Kidney capillary endothelial cell (primary cell): ENCODE measurements at places on chromosomes 3 and 15.

DNA sequence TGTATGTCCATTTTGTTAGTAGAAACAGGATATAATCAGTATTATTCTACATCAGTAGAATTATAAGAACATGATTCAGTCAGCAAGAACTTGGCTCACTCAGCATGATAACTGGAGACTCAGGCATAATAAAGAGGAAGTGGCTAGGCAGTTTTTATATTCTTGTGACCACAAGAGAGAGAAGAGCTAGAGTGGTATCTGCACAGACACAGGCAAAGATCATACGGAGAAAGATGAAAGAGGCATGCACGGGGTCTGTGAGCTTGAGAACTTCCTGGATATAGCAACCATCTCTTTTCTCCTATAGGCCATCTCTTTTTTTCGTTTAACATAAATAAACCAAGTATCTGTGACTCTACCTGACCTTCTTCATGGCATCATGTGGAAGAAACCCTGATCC is 46.8 kb downstream of the MYO5A start:
- no peak for DNase-seq

GRCh38 chr3:186789554-186790260 is 6.3 kb downstream of the EIF4A2 start:
- DNase-seq, result no peak

DNA sequence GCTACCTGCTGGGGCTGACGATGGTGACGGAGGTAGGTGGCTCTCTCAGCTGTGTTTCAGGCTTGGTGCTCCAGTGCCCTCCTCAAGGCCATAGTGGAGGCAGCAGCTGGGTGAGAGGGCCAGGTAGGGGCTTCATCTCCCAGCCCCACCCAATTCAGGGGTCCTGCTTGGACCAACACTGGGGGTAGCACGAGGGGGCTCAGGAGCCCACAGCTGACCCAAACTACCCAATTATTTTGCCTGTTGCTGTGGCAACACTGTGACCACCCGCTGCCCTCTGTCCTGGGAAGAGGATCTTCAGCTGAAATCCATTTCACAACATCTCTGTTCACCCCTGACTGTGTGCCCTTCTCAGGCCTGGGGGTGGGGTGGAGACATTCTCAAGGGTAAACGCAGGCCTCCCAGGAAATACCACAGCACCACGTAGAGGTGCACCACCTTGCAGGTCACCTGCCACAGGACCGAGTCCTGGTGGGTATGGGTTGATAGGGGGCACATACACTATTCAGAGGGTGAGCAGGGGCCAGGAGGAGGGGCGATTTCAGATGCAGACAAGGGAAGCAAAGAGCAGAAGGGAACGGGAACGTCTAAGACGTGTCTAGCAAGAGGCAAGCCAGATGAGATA is 62.7 kb downstream of the GRIP2 start:
- DNase-seq, result no peak

DNA sequence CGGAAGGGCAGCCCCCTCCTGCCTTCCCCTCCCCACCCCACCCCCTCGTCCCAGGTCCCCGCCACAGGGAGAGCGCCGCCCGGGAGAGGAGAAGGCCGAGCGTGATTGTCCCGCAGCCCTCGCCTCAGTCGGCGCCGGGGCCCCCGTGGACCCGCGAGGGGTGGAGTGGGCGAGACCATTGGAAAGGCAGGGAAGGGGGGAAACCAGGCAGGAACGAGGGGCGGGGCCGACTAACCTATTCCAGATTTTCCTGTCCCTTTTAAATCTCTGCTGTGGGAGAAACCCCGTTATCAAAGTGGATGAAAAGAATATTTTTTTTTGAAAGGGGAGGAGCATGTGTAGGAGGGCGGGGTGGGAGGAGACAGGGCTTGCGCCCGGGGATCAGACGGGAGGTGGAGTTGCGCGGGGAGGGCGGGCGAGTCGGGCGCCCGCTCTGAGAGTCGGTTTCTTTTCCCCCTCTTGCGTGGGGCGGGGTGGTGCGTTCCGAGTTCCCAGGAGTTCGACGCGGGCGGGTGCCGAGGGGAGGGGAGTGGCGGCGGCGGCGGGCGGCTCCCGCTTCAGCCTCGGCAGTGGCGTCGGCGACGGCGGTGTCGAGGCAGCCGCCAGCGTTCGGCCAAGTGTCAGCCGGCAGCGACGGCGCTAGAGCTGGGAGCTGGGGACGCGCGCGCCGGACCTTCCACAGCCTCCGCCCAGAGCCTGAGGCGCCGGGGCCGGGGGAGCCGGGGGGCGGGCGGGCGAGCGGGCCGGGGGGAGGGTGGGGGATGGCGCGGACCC is at the start of gene NECTIN3:
NECTIN3 (plus strand) TSS at position 560 of the 774 bp plus-strand sequence; CDS start at position 762, 202 bp downstream.
- DNase-seq, result peak; percentile 82

DNA sequence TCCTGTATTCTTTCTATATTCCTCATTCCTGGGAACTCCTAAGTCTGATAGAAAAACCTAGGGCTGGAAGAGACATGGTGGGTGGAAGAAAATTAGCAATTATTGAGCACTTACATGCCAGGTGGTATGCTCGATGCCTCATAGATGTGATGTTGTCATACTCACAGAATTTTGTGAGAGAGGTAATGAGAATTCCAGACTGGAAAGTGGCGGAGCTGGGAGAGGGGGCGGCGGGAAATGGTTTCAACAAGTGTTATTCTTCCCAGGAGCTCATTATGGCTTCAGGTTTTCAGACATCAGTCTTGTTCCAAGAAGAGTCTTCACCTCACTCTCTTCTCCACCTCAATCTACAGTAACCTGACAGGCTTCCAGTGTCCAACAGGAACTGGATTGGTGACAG is 16.2 kb downstream of the TIMP4 start:
- DNase-seq, result no peak

DNA sequence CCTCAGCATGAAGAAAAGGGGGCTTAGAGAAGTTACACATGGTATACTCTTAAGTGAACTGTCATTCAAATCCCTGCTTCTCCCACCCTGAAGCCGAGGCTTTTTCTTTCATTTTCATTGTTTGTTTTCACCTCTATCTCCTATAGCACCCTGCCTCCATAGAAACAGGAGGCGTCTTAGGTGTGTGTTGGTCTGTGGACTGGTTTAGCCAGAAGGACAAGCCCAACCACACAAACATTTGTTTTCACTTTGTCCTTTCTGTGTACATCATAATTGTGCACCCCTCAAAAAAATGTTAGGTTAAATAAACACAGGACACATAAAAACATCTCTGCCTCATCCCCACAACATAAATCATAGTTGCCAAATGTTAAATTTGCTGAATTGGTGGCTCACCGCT is 73.3 kb upstream of the UBE2E2 start:
- DNase-seq, result no peak

GRCh38 chr3:136166507-136166906 is 29.6 kb downstream of the MSL2 start:
- no peak for DNase-seq

DNA sequence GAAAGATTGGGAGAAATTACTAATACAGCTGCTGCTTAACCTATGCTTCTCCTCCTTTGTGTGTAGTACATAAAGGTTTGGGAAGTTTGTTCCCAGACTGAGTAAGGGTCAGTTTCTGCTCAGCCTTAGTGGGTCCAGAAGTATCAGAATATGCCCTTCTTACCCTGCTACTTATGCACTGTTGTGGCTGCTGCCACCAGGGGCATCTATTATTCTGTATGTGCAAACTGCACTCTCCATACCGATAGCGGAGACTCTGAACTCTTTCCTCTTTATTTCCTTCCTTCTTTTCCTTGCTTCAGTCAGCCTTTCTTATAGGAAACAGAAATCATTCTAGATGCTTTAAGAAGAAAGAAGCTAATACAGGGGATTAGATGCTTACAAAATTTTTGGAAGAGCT is 4.0 kb downstream of the NEDD4 start:
- DNase-seq, result no peak

DNA sequence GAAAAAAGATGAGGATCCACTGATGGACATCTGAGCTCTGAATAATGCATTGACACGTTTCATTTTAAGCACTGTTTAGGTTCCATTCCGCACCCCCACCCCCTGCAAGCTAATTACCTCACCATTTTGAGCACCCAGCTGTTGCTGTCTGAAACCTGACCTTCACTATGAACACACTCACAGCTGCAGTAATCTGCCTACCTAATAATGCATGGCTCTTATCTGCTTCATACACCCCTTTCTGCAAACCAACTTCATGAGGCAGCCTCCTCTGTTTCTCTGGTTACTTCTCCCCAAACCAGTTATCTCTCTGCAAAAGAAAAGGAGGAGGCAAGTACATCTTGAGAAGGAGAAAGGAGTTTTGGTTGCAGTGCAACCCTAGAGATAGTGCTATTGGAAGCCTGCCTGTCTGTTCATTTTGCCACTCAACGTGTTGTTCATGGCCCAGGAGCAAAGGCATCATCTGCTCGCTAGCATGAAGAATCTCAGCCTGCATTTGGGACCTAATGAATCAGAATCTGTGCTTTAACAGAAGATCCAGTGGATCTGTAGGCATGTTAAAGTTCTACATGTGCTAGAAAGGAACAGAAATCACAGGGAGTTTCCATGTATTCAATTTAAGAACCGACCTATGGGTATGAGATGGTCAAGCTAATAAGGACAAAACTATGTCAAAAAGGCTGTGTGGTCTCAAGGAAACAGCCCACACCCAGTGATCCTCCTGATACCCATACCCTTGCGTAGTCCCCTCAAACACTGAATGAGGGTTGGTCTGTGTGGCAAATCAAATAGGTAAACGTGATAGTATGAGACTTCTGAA is 87.2 kb downstream of the MB21D2 start:
- DNase-seq, result no peak

DNA sequence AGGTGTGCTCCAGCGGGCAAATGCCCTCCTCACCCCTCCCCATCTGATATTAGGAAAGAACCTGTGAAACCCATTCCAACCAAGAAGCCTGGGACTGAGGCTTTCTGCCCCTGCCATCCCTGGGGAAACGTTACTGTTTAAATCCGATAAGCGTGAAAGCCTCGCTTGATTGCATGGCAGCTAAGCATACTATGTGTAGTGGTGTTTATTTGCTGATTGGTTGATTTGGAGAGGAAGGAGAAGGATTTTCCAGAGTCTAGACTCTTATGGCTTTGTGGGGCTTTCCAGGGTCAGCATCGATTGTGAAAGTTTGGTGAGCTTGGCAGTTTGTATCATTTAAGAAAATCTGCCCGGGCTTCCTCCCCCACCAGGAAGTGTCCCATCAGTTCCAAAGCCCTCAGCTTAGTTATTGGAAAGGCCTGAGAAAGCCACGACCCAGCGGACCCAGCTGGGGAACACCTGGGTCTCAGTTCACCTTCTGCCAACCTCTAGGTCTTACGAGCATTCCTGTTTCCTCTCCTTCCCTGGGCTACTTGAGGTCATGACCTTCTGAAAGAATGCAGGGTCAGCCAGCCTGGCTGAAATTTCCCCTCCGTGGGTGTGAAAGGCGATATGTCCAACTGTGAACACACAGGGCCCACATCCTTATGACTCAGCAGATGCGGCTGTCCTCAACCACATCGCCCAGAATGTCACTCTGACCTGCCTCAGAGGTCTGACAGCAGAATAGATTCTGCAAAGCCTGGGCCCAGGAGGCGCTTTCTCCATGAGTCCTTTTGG is 62.8 kb upstream of the HERC1 start:
- DNase-seq, result no peak

- no peak for DNase-seq
These were observed at the start of gene CDHR4 for GRCh38 chr3:49799761-49800160. CDHR4 (minus strand) TSS chr3:49799873; CDS start chr3:49799812, 61 bp downstream.

DNA sequence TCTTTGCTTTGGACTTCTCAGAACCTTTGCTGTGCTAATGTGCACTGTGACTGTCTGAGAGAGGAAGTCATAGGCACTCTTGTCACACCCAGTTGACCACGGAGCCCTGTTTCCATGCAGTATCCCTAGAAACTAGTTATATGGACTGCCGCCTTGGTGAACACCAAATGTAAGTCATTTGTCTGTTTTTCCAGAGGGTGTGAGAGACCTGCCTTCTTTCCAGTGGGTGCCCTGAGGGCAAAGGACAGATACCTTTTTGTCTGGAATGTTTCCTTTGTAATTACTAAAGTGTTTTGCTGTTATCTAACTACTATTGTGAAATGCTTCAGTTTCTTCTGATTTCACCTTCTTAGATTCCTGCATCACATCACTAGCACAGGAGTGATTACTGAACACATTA is 91.8 kb downstream of the LARS2 start:
- DNase-seq, result no peak

DNA sequence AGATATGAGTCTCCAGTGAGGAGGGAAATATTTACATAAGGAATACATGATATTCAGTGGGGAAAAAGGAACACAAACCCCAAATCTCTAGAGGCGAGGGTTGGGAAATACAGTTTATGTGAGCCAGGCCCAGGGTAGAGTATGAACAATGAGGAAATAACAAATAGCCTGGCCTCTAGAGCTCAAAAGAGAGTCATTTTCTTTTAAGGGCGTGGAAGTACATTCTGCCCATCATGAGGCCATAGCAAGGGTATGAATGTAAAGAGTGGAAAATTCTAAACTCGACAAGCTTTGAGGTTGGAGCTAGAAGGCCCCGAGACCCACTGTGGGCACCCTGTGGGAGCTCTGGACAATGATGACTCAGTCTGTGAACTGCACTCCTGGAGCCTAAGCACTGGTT is 27.8 kb upstream of the IGF2BP2 start:
- DNase-seq, result no peak

GRCh38 chr3:128854475-128854874 is 24.9 kb upstream of the ACAD9 start:
- DNase-seq, result no peak

DNA sequence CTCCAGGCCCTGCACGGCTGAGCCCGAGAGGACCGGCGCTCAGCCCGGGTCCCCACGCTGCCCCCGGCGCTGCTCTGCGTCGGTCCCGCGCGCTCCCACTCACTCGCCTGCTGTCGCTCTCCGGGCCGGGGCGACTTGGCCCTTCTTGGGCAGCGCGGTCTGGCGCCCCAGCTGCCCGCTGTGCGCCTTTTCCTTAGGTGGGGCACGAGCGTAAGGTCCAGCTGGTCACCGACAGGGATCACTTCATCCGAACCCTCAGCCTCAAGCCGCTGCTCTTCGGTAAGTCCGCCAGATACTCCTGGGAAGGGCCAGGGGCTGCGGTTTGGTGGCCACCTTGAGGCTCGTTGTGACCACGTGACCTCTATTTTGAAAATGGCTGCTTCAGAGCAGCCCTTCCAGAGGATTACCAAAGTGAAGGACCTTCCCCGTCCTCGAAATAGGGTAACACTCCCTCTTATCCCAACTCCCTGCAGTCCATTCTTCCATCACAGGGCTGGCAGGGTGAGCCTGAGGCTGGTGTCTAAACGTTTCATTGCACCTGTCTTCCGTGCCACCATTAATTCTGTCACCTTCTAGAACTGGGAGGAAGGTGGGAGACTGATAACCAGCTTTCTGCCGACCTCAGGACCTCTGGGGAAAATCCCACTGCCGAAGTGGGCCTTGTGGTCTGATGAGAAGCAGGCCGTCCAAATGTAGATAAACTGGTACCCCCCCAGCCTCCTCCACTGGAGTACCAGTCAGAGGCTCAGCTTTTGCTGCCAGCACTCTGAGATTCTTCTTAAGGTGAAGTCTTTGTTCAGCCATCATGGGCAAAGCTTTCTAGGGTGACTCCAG is 812 bp downstream of the P4HTM start:
- no peak for DNase-seq

DNA sequence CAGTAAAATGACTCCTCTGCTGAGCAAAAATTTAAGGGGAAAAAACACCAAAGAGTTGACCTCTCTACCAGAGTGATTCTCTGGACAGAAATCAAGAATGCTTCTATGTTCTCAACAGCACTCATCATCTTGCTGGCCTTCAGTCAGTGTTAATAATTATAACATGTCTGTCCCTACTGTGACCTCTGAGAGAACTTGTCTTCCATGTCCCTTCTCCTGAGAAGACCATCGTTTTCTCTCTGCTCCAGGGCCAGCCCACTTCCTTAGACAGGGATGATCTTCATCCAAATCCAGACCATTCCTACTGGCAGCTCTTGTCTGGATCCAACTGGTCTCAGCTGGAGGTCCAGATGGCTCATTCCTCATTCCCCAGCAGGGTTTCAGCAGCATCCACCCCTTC is 139.0 kb upstream of the NECTIN3 start:
- no peak for DNase-seq

- no peak for DNase-seq
These were observed 62.1 kb upstream of the RNU6-1 start for GRCh38 chr15:67901922-67902321.
